ENCODE measurements at places on chromosomes 12 and 14.

GRCh38 chr14:88069677-88070076, 64.7 kb downstream of the GPR65 start:
- DNase-seq = peak; percentile 27

GRCh38 chr12:55707841-55708694, at the start of gene ITGA7:
TSS of gene ITGA7 (minus strand) at chr12:55707904. CDS start at chr12:55707682, 222 bp downstream.
- peak; percentile 38 for DNase-seq

DNA sequence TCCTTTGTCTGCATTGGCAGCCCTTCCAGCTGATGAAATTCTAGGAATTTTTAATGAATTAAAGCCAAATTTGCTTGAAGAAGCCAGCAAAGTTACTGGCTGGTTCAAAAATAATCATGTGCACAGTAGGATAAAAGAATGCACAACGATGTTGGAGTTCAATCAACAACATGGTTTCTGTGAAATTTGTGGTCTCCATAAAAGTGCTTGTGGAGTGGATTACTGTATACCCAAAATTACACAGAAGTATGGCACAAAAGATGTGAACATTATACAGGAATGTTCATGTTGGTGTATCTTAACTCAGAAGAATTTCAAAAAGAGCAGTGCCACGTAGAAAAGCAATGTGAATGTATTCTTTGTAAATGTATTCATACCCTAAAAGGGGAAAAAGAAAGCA, 105.0 kb upstream of the METAP2 start:
- no peak for DNase-seq

DNA sequence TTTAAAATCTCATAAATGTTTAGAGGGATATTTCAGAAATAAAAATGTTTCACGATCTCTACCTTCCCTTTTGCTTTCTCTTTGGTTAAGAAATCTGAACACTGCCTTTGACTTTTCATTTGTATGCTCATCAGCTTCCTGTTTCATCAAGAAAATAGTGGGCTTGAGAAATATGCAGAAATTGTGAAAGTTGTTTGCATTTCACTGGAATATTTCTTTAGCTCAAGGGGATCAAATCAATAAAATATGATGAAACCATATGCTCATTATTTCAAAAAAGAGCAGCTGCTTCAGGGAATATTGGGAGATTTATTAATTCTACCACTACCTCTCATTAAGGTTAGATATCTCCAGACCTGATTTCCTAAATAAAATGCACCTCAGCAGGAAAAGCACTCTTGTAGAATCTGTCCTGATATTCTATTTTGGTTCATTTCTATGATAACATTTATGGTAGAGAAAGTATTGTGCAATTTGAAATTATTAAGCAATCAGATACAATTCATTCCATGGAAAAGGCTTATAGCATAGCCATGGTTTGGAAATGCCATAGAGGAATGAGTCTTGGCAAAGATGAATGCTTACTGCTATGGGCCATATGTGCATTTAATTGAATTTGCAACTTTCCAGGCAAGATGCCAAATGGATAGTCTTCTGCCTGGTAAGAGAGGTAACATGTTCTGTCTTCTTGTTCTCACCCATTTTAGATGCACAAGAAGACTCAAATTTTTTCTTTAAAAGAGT, 212.6 kb upstream of the SLC16A7 start:
- no peak for DNase-seq
